Gastrocnemius medialis (tissue), 4 donors: ENCODE measurements at places on chromosomes 6 and 20.

GRCh38 chr20:4667371-4667773, 54.3 kb upstream of the PRND start:
- H3K4me1 ChIP-seq: no peaks in the 10 kb centered on the region
- no peak overlapping the region for H3K27ac ChIP-seq
- DNase-seq: no peak

DNA sequence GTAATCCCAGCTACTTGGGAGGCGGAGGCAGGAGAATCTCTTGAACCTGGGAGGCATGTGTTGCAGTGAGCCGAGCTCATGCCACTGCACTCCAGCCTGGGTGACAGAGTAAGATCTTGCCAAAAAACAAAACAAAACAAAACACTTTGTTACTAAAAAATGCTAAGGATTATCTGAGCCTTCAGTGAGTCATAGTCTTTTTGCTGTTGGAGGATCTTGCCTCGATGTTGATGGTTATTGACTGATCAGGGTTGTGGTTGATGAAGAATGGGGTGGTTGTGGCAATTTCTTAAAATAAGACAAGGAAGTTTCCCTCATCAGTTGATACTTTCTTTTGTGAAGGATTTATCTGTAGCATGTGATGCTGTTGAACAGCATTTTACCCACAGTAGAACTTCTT, 196.8 kb upstream of the HDDC2 start:
- H3K4me3 ChIP-seq: no peak overlapping the region
- H3K36me3 ChIP-seq: no peaks in the 10 kb centered on the region
- no peaks in the 10 kb centered on the region for H3K4me1 ChIP-seq

DNA sequence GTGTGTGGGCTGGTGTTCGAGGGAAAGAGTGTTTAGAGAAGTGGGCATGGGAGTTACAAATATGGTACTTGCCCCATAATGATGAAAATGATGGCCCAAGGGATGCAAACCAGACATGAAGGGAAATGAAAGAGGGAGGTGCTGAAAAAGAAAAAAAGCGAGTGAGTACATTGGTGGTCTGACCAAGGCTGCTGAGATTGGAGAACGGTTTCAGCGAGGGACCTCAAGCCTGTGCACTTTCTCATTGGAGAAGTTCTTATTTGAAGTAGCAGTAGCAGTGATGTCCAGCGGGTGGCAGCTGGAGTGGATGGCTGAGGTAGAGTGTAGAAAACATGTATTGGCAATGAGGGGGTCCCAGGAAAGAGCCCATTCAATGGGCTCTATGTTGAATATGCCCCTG, 54.8 kb downstream of the TNFAIP3 start:
- peaks cover 11% of the 10 kb centered on the region for H3K4me1 ChIP-seq
- H3K4me3 ChIP-seq: no peak overlapping the region
- no peaks in the 10 kb centered on the region for H3K36me3 ChIP-seq

- peak overlapping the region; percentile 9 for H3K4me3 ChIP-seq
- H3K27me3 ChIP-seq: no peaks in the 10 kb centered on the region
- peak overlapping the region; percentile 61 for H3K27ac ChIP-seq
- H3K4me1 ChIP-seq: peaks cover 52% of the 10 kb centered on the region
- DNase-seq: peak; percentile 37
Measured at GRCh38 chr6:11218538-11219399, 13.7 kb downstream of the NEDD9 start.

- no peak overlapping the region for H3K27ac ChIP-seq
- no peaks in the 10 kb centered on the region for H3K36me3 ChIP-seq
- H3K4me1 ChIP-seq: no peaks in the 10 kb centered on the region
- H3K27me3 ChIP-seq: peaks cover 5% of the 10 kb centered on the region
Measured at GRCh38 chr20:22601361-22602141, 17.2 kb upstream of the FOXA2 start.

- no peaks in the 10 kb centered on the region for H3K27me3 ChIP-seq
- no peak overlapping the region for H3K4me3 ChIP-seq
- H3K36me3 ChIP-seq: no peaks in the 10 kb centered on the region
- H3K27ac ChIP-seq: no peak overlapping the region
Measured at GRCh38 chr20:23298926-23299672, 51.5 kb upstream of the NXT1 start.

DNA sequence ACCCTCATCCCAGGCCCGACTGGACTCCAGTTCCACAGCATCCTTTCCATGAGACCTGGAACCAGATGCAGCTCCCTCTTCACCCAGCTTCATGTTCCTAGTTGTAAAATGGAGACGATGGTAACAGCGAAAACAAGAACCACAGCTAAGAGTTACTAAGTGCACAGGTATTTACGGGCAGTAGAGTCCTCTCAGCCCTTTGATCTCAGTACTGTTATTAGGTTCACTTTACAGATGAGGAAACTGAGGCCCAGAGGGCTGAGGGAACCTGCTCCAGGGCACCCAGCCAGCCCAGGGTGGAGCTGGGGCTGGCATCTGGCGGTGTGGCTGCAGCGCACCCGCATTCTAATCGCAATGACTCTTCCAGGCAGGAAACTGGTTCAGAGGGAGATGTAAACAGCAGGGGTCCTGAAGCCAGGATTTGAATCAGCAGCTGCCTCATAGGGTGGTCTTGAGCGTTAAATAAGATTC, 858 bp downstream of the BCAS1 start:
- no peak overlapping the region for H3K27ac ChIP-seq
- no peak for DNase-seq
- no peaks in the 10 kb centered on the region for H3K4me1 ChIP-seq
- no peak overlapping the region for H3K4me3 ChIP-seq

GRCh38 chr20:44187772-44188709, 1.1 kb upstream of the JPH2 start:
- DNase-seq: peak; percentile 54
- peak overlapping the region; percentile 92 for H3K27ac ChIP-seq
- H3K4me3 ChIP-seq: peak overlapping the region; percentile 74
- no peaks in the 10 kb centered on the region for H3K36me3 ChIP-seq
- H3K4me1 ChIP-seq: peaks cover 56% of the 10 kb centered on the region

- no peak overlapping the region for H3K27ac ChIP-seq
- no peak for DNase-seq
- H3K4me1 ChIP-seq: no peaks in the 10 kb centered on the region
- no peaks in the 10 kb centered on the region for H3K36me3 ChIP-seq
- no peaks in the 10 kb centered on the region for H3K27me3 ChIP-seq
- H3K4me3 ChIP-seq: no peak overlapping the region
Measured at GRCh38 chr6:37637562-37638413, 59.9 kb downstream of the MDGA1 start.

- H3K27me3 ChIP-seq: peaks cover 2% of the 10 kb centered on the region
- DNase-seq: no peak
- H3K4me1 ChIP-seq: no peaks in the 10 kb centered on the region
- no peaks in the 10 kb centered on the region for H3K36me3 ChIP-seq
Measured at GRCh38 chr6:34051331-34051919, 94.5 kb downstream of the GRM4 start.

DNA sequence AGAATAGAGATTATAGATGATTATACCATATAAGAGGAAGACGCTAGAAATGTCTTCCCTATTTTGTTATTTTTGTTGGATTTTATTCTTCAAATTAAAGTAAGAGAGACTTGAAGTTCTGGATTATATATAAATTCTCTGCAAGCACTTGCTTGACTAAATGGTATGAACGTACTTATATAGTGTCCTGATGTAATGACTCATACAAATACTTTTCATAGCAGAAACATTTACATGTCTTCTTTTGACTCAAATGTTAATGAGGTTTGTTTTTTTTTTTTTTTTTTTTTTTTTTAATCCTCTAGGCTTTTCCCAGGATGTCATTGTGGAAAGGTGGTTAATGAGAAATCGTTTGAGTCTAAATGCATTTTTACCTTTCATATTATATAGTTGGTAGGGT, 55.0 kb downstream of the PDE7B start:
- no peaks in the 10 kb centered on the region for H3K27me3 ChIP-seq
- DNase-seq: no peak
- no peak overlapping the region for H3K4me3 ChIP-seq
- peaks cover 6% of the 10 kb centered on the region for H3K4me1 ChIP-seq
- H3K36me3 ChIP-seq: no peaks in the 10 kb centered on the region

DNA sequence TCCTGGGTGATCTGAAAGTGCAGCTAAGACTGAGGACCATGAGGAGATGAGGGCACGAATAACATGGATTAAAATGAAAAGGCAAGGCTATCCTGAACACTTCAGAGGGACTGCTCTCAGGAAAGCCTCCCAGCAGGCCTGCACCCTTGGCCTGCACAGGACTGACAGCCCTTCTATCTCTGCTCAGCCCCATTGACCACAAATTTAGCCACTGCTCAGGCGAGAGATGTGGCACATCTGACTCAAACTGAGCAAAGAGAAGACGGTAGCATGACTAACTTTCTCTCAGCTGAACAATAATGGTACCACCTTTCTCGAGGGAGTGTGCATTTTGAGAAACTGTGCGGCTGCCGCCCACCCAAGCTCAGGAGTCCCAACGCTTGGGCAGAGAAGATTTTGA, 257.5 kb downstream of the ADGB start:
- H3K27ac ChIP-seq: no peak overlapping the region
- H3K27me3 ChIP-seq: no peaks in the 10 kb centered on the region
- no peak overlapping the region for H3K4me3 ChIP-seq
- H3K4me1 ChIP-seq: peaks cover 3% of the 10 kb centered on the region
- H3K36me3 ChIP-seq: no peaks in the 10 kb centered on the region
